ENCODE measurements at places on chromosomes 1 and 21.

DNA sequence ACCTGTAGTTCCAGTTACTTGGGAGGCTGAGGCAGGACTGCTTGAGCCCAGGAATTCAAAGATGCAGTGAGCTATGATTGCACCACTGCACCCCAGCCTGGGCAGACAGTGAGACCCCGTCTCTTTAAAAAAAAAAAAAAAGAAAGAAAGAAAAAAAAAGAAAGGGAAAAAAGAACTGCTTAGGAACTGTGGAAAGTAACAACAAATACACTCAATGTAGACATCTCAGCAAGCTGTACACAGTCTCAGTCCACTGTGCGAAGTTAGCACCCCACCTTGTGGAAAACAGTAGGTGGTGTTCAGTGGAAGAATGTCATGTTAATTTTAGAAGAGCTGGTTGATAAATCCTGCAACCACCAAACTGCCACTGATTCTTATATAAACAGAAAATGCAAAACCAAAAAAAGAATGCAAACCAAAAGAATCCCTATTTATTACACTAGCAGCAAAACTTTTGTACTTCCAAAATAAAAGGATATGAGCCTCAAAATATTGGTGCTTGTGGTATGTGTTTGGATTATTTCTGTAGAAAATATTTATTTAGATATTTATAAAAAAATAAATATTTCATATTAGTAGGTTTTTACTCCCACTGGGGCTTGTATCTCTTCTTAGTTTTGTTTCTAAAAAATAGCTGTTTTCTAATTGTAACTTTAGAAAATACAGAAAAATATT, 31.1 kb downstream of the ALG14 start:
- DNase-seq: peak; percentile 55

- DNase-seq: no peak
Measured at GRCh38 chr1:7749126-7749525, 22.0 kb upstream of the VAMP3 start.

- DNase-seq: no peak
Measured at GRCh38 chr21:32544697-32545096, 40.6 kb downstream of the TCP10L start.

- no peak for DNase-seq
Measured at GRCh38 chr1:188127507-188127906, 1298.8 kb downstream of the PLA2G4A start.

DNA sequence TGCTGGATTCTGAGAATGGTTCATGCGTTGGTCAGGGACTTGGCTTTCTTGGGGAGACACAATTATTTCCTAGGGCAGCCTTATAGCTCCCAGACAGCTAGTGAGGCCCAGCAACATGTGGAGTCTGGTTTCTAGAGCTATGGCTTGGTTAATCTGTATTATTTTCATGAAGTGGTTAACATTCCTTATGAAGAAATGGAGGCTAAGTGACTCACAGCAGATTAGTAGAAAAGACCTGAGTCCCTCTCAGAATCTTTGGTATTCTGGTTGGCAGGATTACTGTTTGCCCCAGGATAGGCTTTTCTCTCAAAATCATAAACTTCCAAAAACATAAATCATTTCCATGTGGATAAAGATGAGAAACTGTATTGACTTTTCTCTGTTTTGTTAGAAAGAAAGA, 42.3 kb downstream of the DUSP10 start:
- no peak for DNase-seq

- peak; percentile 29 for DNase-seq
Measured at GRCh38 chr1:54506594-54506993, 41.4 kb upstream of the ACOT11 start.

Measured in GM12865 (cell line).